ENCODE measurements at places on chromosomes 16 and 17. TPM values are rescaled to one million over a fixed set of nuclear protein-coding genes. Genes with fewer than 3 reads are reported as not detected.

Gene KRTAP4-6
- total RNA-seq: 45.0 TPM

Gene AANAT
- not detected for total RNA-seq

Gene KRTAP1-1
- total RNA-seq: 46.0 TPM

Gene LSM12
- total RNA-seq: 27.8 TPM

Gene SF3B3
- total RNA-seq: 122 TPM

Gene NKD1
- 2.4 TPM for total RNA-seq

Gene GALR2
- total RNA-seq: not detected

Gene KCNG4
- not detected for total RNA-seq

DNA sequence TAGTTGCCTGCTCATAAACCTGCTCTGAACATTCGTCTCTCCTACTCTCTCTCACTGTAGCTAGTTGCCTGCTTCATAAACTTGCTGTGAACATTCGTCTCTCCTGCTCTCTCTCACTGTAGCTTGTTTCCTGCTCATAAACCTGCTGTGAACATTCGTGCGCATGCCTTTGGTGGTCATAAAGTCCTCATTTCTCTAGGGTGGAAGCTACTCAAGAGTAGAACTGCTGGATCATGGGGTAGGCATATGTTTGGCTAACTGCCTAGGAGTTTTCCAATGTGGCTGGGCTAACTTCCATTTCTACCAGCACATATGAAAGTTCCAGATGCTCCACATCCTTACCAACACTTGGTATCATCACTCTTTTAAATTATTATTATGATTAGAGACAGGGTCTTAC lies 174.6 kb upstream of the RPH3AL start:
- H3K27me3 ChIP-seq: no peaks in the 10 kb centered on the region
- no peaks in the 10 kb centered on the region for H3K4me1 ChIP-seq

GRCh38 chr16:24944206-24944605 lies 71.0 kb downstream of the ARHGAP17 start:
- no peak overlapping the region for H3K4me3 ChIP-seq
- H3K4me1 ChIP-seq: no peaks in the 10 kb centered on the region
- H3K27ac ChIP-seq: no peak overlapping the region

GRCh38 chr16:81371106-81371505 lies 56.3 kb downstream of the GAN start:
- no peaks in the 10 kb centered on the region for H3K27me3 ChIP-seq
- no peak overlapping the region for H3K4me3 ChIP-seq
- DNase-seq: no peak
- peaks cover 3% of the 10 kb centered on the region for H3K4me1 ChIP-seq

DNA sequence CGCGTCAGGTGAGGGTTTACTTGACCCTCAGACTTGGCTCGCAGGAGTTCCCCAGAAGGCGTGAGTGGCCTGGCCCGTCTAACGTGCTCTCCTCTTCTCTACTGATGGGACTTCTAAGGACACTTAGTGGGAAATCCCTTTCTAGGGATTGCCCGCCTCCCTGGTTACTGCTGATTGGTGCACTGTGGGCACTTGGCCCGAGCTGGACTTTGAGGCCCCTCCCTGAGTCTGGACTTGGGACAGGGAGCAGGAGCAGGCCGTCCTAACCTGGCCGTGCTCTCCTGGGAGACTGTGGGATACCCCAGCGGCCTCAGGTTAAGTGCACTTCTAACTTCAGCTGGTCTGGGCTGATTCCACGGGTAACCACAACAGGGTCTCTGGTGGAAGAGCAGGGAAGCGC lies 14.7 kb downstream of the IFT140 start:
- no peak overlapping the region for H3K27ac ChIP-seq
- H3K4me1 ChIP-seq: no peaks in the 10 kb centered on the region
- H3K4me3 ChIP-seq: no peak overlapping the region
- DNase-seq: no peak
- H3K27me3 ChIP-seq: no peaks in the 10 kb centered on the region

GRCh38 chr17:59627770-59628171 lies 8.1 kb downstream of the CLTC start:
- H3K36me3 ChIP-seq: no peaks in the 10 kb centered on the region
- H3K27ac ChIP-seq: no peak overlapping the region
- H3K4me3 ChIP-seq: no peak overlapping the region

- H3K4me1 ChIP-seq: peaks cover 35% of the 10 kb centered on the region
- peaks cover 52% of the 10 kb centered on the region for H3K27me3 ChIP-seq
- H3K27ac ChIP-seq: no peak overlapping the region
These were observed 576 bp downstream of the EPOP start for GRCh38 chr17:38674014-38674748.

GRCh38 chr16:75647112-75647491 lies 363 bp downstream of the KARS1 start:
- H3K27me3 ChIP-seq: no peaks in the 10 kb centered on the region
- H3K27ac ChIP-seq: peak overlapping the region; percentile 99
- DNase-seq: no peak
- H3K4me3 ChIP-seq: peak overlapping the region; percentile 96
- H3K36me3 ChIP-seq: peaks cover 11% of the 10 kb centered on the region

GRCh38 chr16:86566601-86566965 lies at the start of gene FOXC2:
Gene FOXC2, plus strand, starts transcription at chr16:86566829. Its CDS starts 507 bp downstream, at chr16:86567336.
- peaks cover 83% of the 10 kb centered on the region for H3K27me3 ChIP-seq
- H3K27ac ChIP-seq: peak within 1 kb of the TSS; percentile 15
- peaks cover 36% of the 10 kb centered on the region for H3K4me1 ChIP-seq
- H3K4me3 ChIP-seq: peak within 1 kb of the TSS; percentile 45

DNA sequence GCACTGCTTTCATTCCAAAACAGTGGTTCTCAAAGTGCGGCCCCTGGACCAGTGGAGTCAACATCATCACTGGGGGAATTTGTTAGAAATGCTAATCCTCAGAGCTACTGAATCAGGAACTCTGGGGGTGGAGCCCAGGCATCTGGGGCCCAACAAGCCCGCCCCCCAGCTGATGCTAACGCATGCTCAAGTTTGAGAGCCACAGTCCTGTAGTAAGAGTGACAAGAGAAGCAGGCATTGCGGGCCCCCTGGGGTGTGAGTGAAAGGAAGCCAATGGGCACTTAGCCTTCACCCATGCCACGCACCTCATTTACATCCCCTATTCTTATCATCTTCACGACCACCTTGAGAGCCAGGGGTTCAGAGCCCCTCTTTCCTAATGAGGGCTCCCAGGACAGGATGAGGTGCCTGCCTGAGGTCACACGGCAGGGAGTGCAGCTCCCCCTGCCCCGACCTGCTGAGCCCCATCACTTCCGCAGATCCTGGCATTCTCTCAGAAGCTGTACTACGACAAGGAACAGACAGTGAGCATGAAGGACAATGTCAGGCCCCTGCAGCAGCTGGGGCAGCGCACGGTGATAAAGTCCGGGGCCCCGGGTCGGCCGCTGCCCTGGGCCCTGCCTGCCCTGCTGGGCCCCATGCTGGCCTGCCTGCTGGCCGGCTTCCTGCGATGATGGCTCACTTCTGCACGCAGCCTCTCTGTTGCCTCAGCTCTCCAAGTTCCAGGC lies 9.1 kb downstream of the CA4 start:
- DNase-seq: no peak
- H3K4me3 ChIP-seq: no peak overlapping the region
- H3K27ac ChIP-seq: no peak overlapping the region
- no peaks in the 10 kb centered on the region for H3K36me3 ChIP-seq
- H3K27me3 ChIP-seq: peaks cover 46% of the 10 kb centered on the region

DNA sequence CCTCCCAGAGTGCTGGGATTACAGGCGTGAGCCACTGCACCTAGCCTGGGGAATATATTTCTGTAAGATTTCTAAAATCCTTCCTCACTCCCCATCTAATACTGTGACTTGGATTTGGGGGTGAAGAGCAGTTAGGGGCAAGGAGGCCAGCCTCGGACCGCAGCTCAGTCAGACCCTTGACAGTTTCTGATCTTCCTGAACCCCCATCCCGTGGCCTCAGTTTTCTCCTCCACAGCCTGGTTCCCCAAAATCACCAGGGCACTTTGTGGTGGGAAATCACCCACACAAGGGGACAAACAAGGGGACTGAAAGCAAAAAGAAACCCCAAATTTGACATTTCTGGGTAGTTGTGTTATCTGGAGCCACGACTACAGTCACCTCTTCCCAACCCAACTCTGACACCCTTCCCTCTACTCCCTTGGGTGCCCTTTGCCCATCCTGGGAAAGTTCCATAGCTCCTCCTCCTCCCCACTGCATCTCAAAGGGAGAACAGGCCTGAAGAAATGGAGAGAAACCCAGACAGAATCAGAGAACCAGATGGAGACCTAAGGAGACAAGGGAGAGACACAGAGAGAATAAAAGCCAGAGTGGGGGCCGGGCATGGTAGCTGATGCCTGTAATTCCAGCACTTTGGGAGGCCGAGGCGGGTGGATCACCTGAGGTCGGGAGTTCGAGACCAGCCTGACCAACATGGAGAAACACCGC lies 2.8 kb upstream of the STAT5A start:
- no peak overlapping the region for H3K4me3 ChIP-seq
- peak; percentile 37 for DNase-seq
- peaks cover 57% of the 10 kb centered on the region for H3K4me1 ChIP-seq
- H3K36me3 ChIP-seq: no peaks in the 10 kb centered on the region
- H3K27ac ChIP-seq: no peak overlapping the region
- no peaks in the 10 kb centered on the region for H3K27me3 ChIP-seq

DNA sequence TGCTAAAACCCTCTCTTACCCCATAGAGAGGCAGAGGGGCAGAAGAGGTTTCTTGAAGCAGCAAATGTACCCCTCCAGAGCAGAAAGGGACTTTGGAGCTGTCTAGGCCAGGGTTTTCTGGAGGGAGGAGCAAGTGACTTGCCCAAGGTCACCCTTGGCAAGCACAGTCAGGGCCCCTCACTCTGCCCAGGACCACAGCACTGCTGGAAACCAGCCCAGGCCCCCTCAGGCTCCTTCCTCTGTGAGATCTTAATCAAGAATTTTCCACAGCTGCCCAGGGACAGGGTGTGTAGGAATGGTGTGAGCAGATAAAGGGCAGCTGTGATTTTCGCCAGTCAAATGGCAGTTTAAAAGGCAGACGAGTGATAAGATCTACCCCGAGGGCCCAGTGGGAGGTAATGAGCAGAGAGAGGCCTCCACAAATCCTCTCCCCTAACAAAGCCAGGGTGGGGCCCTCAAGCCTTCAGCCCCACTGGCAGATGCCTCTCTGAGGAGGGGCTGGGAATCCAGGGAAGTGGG lies 3.9 kb upstream of the SLC12A3 start:
- no peaks in the 10 kb centered on the region for H3K27me3 ChIP-seq
- DNase-seq: no peak
- H3K4me1 ChIP-seq: no peaks in the 10 kb centered on the region
- H3K27ac ChIP-seq: no peak overlapping the region
- H3K36me3 ChIP-seq: no peaks in the 10 kb centered on the region
- H3K4me3 ChIP-seq: no peak overlapping the region

- DNase-seq: no peak
- no peak overlapping the region for H3K4me3 ChIP-seq
- no peak overlapping the region for H3K27ac ChIP-seq
- H3K27me3 ChIP-seq: no peaks in the 10 kb centered on the region
- no peaks in the 10 kb centered on the region for H3K36me3 ChIP-seq
- H3K4me1 ChIP-seq: no peaks in the 10 kb centered on the region
These were observed 23.7 kb downstream of the CDK5R1 start for GRCh38 chr17:32510466-32510865.

DNA sequence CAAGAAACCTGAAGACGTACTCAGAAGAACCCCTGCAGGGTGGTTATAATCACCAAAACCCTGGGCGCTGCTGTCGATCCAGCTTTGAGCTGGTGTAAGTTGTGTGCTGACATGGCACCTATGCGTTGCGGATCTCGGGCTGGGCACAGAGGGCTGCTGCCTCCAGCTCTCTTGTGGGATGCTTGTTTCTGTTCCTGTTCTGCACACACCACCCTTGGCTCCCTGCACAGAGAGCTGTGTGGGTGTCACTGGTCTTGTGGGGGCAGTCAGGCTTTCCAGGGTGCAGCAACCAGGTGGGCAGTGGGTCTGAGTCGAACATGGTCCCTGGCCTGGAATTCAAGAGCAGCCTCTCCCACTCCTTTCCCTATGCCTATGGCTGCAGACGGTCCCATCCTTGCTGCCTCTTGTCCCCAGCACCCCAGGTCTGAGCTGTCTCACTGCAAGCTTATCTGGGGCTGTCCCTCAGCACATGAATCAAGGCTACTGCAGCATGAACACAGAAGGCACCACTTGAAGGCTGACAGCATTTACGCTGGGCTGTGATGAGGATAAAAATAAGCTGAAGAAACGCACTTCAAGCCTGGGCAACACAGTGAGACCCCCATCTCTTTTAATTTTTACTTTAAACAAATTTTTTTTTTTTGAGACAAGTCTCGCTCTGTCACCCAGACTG lies 20.1 kb downstream of the ZNF276 start:
- H3K27me3 ChIP-seq: no peaks in the 10 kb centered on the region
- DNase-seq: no peak
- no peaks in the 10 kb centered on the region for H3K4me1 ChIP-seq
- H3K27ac ChIP-seq: no peak overlapping the region

GRCh38 chr17:5794881-5795506 lies 210.7 kb upstream of the NLRP1 start:
- H3K4me3 ChIP-seq: no peak overlapping the region
- no peak overlapping the region for H3K27ac ChIP-seq
- H3K36me3 ChIP-seq: no peaks in the 10 kb centered on the region
- DNase-seq: no peak
- H3K4me1 ChIP-seq: no peaks in the 10 kb centered on the region
- peaks cover 37% of the 10 kb centered on the region for H3K27me3 ChIP-seq
